ENCODE measurements at places on chromosomes 2 and 18.

DNA sequence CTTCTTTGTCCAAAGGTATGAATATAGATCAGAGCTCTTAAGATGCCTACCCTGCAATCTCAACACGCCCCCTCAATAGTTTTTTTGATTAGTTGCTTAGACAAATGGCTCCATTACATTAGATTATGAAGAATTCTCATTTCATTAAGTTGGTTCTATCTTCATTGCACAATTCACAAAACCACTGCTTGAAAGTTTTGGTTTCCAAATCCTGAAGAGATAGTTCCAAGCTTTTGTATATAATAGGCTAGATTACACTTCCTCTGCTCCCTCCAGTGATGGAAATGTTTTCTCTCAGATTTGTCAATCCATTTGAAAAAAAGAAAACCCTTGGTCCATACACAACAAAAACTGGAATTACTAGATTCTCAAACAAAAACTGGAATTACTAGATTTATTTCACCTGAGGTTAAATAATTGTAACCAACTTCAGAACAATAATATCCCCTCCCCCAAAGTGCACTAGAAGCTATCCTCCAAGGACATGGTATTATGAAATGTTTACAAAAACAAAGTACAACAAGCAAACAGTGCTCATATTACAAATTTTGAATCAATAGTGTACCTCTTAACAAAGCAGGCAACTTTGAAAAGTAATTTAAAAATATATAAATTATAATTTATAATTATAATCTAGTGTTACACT is 6.8 kb upstream of the TLK1 start:
- DNase-seq = no peak

- DNase-seq = no peak
Measured at GRCh38 chr2:70514612-70515055, 39.0 kb downstream of the TGFA start.

DNA sequence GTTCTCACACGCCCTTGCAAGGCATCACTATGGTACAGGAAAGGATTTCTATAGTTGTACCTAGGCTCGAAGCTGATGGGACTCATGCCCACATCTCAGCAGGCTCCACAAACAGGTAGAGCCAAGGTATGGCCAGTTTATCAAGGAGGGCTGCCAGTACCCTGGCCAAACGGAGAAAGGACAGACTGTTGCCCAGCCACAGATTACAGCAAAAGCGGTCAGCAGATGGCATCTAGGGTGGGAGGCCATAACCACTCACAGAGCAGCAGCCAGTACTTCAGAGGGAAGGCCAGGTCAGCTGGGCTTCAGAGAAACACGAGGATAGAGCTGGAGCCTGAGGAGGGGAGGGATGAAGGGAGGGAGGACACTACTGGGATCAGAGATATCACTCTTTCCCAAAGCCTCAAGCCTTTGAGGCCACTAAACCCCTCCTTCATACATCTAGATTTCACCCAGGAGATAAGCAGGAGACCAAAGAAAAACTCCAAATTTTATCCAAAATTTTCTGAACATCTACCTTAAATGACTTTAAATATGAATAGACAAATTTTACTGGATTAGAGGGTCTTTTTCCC is 904.2 kb upstream of the NXPH2 start:
- DNase-seq = no peak

DNA sequence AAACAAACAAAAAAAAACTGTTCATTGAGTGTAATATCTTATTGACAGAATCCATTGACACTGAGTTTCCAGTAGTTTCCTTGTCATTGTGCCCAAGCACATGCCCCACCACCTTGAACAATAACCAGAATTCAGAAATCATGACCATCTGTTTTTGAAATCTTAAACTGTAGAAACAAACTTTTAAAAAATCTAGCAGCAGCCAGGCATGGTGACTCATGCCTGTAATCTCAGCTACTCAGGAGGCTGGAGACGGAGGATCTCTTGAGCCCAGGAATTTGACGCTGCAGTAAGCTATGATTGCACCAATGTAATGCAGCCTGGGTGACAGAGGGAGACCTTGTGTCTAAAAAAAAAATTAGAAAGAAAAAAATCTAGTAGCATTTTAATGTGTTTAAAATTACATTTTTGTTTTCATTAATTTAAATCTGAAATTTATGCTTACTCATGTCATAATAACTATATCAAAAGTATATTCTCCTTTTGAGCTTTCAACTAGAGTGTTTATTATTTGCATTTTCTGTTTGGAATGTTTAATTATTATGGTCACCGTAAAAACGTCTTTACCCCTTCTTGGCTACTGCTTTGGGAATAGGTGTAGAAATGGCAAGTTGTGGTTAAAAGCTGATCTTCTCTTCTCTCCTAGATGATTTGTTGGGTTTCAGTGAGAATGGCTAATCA is 25.2 kb upstream of the STON1 start:
- no peak for DNase-seq

DNA sequence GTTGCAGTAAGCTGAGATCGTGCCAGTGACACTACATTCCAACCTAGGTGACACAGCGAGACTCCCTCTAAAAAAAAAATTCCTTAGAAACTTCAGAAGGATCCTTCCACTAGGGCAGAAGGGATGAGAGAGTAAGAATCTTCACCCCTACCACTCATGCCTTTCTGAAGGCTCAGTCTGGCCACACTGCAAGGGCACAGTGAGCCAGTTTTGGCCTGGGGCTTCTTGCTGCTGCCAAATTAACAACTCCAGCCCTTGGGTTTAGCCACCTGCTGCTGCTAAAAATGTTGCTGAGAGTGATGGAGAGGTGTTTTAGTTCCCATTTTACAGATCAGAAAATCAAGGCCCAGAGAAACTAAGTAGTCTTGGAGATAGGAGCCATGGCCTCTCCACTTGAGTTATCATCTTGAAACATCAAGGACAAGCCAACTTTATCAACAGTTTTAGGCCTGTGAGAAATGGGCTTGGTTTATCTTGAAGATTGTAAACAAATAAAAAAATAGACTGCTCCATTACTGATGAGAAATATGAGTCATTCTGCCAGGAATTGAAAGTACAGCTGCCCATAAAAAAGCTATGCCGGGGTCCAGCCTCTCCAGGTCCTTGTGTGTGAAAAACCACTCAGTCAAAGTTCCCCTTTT is 31.9 kb upstream of the CASP8 start:
- DNase-seq = no peak

GRCh38 chr18:37514953-37515352 is 50.6 kb downstream of the CELF4 start:
- no peak for DNase-seq

- DNase-seq = no peak
Measured at GRCh38 chr2:172299741-172300140, 127.6 kb upstream of the ITGA6 start.

DNA sequence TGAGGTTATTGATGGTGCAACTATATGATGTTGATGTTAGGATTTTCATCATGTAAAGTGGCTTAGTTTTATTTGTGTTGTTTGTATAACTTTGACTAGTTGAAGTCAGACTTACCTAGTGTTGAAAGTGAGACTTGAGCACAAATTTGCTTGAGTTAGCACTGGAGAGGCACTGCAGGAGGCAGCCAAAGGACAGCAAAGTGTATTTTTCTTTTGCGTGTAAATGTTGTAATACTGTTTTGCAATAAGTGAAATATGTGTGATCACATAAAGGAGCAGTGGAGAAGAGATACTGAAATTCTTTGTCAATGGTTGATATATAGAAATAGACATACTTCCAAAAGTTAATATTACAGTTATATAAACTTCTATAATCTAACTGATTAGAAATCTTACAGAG is 332.0 kb upstream of the RAB12 start:
- no peak for DNase-seq

GRCh38 chr18:67072791-67073190 is 443.7 kb downstream of the DSEL start:
- no peak for DNase-seq

- DNase-seq = no peak
Measured at GRCh38 chr2:31066086-31066485, 72.2 kb downstream of the GALNT14 start.

GRCh38 chr2:16119741-16120140 is 179.4 kb downstream of the MYCN start:
- no peak for DNase-seq

GRCh38 chr2:235054475-235054874 is 102.7 kb downstream of the SH3BP4 start:
- no peak for DNase-seq

- no peak for DNase-seq
Measured at GRCh38 chr18:45617284-45617683, 2.0 kb downstream of the SLC14A2 start.
